ENCODE measurements at places on chromosomes 4 and X.
A peak's percentile ranks its signal among the peaks of the same experiment; 100 is the strongest.

GRCh38 chr4:73086095-73086868, 16.8 kb upstream of the COX18 start:
- no peak for ATAC-seq

DNA sequence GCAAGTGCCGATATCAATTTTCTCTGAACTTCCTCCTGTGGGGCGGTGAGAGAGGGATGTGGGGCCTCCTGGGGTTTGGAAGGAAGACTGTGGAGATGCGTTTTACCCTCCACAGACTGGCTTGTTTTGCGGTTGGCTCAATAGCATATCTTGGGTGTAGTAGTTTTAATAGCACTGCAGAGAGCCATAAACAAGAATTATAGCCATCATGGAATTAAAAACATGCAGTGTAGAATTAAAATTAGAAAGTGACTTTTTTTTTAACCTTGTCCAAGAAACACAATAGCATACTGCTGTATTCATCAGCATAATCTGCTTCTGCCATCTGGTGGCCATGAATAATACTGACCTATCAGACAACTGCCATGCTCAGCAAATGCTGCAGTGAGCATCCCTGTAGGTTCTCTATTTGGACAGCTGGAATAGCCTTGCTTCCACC, 47.3 kb upstream of the SCML1 start:
- peak; percentile 86 for ATAC-seq

- ATAC-seq, result no peak
Observed at GRCh38 chrX:80021621-80022020, 7.1 kb downstream of the TBX22 start.

GRCh38 chrX:40424259-40424658, 156.5 kb upstream of the ATP6AP2 start:
- ATAC-seq, result no peak

- no peak for ATAC-seq
Observed at GRCh38 chr4:133156556-133156955, 7.5 kb downstream of the PCDH10 start.

GRCh38 chr4:13365195-13365594, 118.9 kb downstream of the RAB28 start:
- ATAC-seq, result no peak

- ATAC-seq, result peak; percentile 0
Observed at GRCh38 chrX:70134116-70134477, 850 bp downstream of the IGBP1 start.

Data from motor neuron (in vitro differentiated cells).